Activated CD8-positive, alpha-beta memory T cell treated with anti-CD3 and anti-CD28 coated beads for 4 hours (primary cell): ENCODE measurements at places on chromosomes 4 and X.

DNA sequence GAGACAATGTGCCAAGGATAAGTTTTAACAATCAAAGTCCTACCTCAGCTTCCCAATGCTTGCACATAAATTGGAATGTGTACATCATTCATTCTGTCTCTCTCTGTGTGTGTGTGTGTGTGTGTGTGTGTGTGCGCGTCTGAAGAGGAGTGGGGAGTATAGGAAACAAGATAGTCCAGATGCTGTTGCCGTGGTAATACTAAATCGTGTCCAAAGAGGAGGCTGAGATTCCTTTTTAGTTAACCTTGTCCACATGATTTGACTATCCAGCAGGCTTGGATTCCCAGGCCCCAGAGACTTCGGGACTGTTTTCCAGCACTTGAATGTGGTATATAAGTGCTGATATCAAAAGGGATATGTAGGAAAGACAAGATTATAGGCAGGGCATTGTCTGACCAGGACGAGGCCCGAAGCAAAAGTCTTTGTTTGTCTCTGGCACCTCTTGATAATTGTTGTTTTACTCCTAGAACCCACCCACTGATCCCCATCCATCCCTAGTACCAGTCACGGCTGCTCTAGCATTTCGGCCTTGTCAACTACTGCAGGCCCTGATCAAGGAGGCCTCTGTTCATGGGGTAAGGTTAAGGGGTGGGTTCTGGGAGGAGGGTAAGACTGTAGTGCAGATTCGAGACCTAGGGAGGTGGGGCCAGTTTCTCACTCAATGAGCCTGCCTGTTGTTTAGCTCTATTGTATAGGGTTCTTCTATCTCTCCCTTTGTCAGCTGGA lies 3.9 kb downstream of the PLP1 start:
- DNase-seq = no peak

DNA sequence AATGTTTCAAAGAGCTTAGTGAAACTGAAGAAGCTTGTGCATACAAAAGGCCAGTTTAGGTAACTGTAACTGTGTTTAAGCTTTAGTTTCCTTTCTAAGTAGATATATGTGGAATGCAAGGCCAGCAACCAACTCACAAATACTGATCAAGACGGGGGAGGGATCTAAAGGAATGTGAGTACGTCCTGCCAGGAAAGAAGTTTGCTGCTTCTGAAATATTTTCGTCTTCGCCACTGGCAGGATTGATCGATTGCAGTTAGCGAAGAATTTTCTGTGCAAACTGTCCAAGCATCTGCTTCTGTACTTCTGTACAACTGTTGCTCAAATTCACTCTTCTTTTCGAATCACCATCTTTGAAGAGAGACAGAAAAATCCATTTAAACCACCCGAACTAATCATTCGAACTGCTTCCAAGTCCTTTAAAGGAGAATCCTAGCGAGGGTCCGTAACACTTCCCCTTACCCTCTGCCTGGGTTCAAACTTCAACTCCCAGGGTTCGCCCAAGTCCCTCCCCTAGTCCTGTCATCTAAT lies 373 bp upstream of the INTS6L start:
- DNase-seq = no peak

DNA sequence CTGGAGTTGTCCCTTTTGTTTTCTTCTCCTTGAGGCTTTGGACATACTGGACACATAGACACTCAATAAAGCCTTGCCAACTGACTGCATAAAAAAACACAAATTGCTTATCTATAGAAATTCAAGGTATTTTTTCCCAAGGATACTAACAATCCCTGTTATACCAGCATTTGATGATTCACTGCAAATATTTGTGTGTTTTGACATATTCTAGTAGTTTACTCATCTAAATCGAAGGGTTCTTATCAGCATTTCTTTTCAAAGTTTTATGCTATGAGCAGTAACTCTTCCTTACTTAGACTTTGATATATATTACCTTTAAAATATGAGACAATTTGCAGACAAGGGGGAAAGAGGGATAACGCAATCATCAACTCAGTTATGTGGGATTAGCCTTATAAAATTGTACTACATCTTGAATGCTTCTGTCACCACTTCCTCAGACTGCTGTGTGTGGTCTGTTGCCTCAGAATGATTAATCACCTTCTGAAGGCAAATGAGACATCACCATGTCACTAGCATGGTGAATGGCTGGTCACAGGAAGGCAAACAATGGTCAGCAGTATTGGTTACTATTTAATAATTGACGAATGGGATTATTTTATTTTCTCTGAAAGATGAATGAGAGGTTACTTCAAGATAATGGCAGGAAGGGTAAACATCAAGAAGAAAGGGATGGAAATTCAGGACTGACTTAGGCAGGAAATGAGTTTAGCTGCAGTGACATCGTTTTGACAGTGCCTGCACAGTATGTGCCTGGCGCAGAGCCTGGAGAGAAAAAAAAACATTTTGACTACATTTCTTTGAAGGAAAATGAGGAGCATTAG lies 544.3 kb upstream of the CNKSR2 start:
- DNase-seq = no peak

DNA sequence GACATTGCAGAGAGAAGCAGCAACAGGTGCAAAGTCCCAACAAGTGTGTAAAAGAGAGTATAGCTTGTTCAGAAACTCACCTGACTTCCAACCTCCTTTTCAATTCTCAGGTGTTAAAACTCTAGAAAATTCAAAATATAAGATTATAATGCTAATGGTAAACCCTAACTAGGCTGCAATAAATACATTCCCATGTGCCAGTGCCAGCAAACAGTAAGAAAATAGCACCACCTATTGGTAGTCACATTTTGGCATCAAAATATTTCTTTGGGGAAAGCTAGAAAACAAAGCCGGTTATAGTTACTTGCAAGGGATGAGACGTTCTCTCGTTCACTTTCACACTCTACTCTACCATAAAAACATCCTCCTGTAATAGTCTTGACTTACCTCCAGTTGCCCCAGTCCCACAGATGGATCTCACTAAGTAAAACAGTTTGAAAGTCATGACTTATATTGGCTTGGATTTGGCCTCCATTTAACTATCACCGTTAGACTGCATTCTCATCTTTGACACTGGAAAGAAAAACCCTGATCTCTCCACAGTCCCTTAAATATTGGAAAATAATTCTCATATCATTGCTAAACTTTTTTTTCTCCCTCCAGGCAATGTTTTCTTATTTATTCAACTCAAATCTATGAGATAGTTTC lies 9.6 kb downstream of the BMP3 start:
- no peak for DNase-seq

GRCh38 chr4:25308761-25309160 lies 3.8 kb upstream of the ZCCHC4 start:
- no peak for DNase-seq

- DNase-seq = no peak
Measured at GRCh38 chr4:81905971-81906370, 434.3 kb upstream of the RASGEF1B start.

- no peak for DNase-seq
Measured at GRCh38 chr4:184477201-184477999, 3.0 kb upstream of the IRF2 start.

GRCh38 chrX:132393085-132393484 lies 95.8 kb downstream of the MBNL3 start:
- no peak for DNase-seq

DNA sequence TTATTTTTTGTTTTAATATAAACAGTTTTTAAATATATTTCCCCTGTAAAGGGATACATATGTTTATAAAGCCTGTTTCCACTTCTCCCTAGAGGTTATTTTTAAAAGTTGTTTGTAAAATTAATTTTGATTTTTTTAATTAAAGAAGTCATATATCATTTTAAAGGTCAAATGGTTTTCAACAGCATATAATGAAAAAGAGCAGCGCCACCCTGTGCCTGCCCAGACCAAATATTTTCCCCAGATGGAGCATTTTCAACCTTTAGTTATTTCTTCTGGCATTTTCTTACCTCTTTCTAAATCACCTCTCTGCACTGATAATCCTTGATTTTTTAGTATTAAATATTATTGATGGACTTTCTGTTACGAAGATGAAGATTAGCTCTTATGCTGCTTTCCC lies 21.0 kb downstream of the MSX1 start:
- no peak for DNase-seq

DNA sequence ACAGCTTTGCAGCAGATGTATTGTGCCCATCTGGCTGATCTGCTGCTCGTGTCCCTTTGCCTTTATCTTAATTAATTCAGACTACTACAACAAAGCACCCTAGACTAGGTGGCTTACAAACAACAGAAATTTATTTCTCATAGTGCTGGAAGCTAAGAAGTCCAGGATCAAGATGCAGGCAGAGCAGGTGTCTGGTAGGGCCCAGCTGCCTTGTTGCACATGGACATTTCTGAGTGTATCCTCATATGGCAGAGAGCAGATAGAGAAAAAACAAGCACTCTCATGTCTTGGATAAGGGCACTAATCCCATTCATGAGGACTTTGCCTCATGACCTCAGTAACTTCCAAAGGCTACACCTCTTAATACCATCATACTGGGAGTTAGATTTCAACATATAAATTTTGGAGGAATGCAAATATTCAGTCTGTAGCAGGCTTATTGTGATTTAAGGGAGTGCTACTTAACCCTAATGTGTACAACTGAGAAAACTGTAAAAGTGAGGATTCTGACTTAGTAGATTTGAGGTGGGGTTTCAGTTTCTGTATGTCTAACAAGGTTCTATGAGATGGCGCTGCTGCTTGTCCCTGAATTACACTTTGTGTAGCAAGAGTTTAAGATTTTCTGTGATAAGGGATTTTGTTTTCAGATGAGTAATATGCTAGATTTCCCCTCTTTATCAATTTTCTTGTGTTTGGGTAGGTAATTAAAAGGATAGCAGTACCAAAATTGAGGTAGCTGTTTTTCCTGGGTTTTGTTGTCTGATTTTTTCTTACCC lies 473.2 kb upstream of the TECRL start:
- no peak for DNase-seq

DNA sequence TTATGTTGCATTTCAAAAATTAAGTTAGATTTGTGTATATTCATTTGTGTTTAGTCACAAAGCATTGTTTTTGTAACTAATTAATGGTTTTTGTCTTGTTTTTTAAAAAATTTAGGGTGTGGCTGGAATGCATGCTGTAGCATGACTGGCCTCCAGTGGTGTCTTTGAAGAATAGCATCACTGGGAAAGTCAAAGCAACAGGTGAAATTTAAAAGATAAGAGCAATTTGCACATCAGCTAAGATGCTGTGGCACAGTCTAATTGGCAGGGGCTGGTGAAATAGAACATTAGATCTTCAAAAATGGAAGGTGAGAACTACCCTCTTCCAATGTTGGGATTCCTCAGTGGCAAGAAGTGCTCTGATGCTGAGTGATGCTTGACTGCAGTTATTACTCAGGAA lies 45.3 kb downstream of the ANK2 start:
- DNase-seq = no peak

GRCh38 chrX:45889471-45889870 lies 655.8 kb downstream of the ZNF674 start:
- no peak for DNase-seq

GRCh38 chr4:81085291-81085690 lies 54.8 kb downstream of the BMP3 start:
- no peak for DNase-seq

DNA sequence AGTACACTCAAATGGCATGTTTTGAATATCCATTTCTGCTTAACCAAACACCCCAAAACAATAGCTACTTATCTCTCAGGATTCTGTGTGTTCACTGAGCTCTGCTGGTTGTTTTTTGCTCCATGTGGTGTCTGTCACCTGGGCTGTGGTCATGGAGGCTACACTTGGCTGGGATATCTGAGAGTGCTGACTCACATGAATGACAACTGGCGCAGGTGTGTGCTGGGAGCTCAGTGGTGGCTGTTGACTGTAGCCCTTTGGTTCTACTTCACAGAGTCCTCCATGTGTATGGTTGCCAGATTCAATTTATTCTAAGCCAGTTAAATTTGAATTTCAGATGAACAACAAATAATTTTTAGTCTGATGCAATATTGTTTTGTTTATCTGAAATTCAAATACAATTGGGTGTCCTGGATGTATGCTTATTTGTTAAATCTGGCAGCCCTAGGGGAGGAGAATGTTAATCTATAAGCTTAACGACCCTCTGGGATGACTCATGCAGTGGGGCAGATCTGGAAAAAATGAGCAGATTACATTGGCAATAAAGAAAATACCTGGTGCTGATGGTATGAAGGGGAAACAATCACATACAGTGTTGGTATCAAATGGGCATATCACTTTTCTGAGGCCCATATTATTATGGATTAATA lies 28.2 kb upstream of the TCEAL4 start:
- no peak for DNase-seq
